ENCODE measurements at places on chromosomes 1 and 21. TPM values are rescaled to one million over a fixed set of nuclear protein-coding genes. Genes with fewer than 3 reads are reported as not detected.

The RAB29 gene
- 33.8 TPM for total RNA-seq

The UCK2 gene
- 40.4 TPM for total RNA-seq

The B4GALT2 gene
- 111 TPM for total RNA-seq

The HTR1D gene
- 0.39 TPM for total RNA-seq

The MYOG gene
- total RNA-seq: not detected

The CELA3B gene
- total RNA-seq: not detected

- DNase-seq: no peak
Measured at GRCh38 chr1:70204600-70204999, 779 bp downstream of the LRRC40 start.

DNA sequence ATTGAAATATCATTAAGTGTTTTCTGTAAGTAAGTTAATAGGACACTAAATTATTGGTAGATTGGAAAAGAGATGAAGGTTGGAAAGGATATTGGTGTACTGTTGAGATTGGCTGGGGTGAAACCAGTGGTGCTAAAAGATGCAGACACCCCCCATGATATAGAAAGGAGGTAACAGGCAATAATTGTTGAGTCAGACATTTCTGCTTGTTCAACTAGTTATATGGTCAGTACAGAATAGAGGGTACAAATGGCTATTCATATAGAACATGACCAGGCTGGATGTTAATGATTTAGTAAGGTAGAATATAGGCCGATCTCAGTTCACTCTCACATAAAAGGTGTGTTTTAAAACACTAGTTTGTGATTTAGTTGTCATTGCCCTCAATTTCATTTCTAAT is 104.5 kb downstream of the POU2F1 start:
- DNase-seq: no peak

GRCh38 chr21:41167348-41168342 is at the start of gene BACE2:
Gene BACE2 (plus strand): TSS chr21:41168160. CDS start chr21:41168264, 104 bp downstream.
- peak; percentile 80 for DNase-seq

- DNase-seq: no peak
Measured at GRCh38 chr1:76109404-76109803, 34.9 kb downstream of the ST6GALNAC3 start.

DNA sequence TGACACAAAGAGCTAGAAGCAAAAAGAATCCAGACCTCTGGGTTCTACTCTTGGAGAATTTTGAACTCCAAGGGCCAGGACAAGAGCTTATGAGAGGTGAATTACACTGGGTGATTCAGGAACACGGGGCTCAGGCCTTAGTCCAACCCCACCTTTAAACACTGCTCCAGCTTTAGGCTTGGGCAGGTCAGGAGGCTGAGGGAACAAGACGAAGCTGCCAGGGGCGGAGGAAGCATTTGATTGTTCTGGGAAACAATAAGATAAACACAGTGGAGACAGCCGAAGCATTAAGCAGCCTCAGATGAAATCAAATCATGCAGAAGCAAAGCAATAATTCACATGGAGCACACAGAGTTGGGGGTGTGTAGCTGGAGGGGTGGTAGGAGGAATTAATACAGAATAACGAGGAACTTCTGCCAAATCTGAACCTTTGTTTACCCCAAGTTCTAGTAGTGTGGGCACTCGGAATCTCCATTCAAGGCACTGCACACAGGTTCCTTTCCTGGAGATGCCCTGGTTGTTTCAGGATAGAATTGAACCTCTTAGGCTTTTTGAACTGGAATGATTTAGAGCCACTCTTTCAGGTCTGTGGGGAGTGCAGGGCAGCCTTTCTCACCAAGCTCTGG is 93.2 kb downstream of the PLXNA2 start:
- no peak for DNase-seq

GRCh38 chr1:51276286-51276685 is 40.2 kb downstream of the RNF11 start:
- DNase-seq: no peak

- no peak for DNase-seq
Measured at GRCh38 chr1:207999972-208000371, 89.0 kb upstream of the CD34 start.

DNA sequence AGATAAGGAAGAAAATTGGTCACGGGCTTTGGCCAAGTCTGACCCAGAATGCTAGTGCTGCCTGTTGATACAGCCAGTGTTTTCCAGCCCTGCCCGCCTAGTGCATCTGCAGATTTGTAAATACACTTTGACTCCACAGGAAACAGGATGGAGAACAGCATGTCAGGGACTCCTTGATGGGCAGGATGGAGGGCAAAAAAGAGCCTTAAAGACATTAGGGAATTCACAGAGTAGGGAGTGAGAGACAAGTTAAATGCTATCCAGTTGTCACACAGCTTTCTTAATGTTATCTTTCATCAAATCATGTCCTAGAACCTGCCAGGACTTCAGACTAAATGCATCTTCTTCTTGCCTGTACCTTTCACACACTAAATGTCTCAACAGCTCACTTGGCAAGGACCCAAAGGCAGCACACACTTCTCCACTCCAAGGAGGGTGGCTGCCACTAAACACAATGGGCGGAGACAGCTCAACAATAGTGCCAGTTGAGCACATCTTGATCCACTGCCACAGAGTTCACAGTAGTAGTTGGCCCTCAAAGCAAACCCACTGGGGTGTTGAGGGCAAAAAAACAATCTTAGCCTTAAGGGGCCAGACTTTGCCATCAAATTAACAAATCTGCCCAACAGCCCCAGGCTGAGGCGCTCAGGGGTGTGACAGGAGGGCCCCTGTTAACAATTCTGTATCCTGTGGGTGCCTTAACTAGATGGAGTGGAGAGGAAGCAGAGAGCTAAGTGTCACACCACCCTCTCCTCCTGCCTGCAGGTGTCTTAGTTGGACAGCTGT is 2.7 kb downstream of the HIVEP3 start:
- peak; percentile 40 for DNase-seq

All from M059J (cell line).